ENCODE measurements at places on chromosomes 16 and 17.

GRCh38 chr16:88941913-88942909 lies 34.8 kb downstream of the CBFA2T3 start:
- DNase-seq: peak; percentile 49

DNA sequence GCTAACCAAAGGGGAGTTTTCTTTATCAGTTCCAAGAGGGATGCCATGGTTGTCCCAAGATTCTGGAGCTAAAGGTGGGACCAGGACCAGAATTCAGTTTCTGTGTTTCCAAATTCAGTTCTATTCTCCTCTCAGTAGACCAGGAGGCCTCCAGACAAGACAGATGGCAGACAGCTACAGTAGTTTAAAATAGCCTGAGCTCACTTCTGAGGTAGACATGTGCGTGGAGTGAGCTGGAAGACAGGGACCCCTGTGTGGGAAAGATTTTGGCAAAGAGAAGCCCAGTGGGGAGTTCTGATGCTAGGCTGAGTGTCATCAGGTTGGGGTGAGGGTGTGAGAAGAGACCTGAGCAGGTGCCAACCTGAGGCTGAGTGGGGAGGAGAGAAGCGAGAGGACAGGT lies 95.4 kb downstream of the PRKCB start:
- DNase-seq: no peak

DNA sequence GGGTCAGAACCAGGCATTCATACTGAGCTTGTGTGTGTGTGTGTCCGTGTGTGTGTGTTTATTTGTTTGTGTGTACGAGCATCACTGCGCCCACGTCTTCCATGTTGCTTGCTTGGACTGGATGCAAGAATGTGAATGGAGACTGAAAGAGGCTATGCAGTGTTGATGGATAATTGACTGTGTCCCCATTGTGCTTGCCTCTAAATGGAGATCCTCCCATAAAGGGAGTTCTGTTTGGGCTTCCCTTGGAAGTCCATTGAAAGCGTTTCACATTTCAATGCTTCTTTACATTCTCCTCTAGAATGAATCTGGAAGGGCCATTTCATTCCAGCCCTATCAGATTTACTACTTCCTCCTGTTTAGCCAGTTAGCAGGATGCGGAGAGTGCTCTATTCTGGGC lies 124.0 kb downstream of the GP2 start:
- DNase-seq: no peak

DNA sequence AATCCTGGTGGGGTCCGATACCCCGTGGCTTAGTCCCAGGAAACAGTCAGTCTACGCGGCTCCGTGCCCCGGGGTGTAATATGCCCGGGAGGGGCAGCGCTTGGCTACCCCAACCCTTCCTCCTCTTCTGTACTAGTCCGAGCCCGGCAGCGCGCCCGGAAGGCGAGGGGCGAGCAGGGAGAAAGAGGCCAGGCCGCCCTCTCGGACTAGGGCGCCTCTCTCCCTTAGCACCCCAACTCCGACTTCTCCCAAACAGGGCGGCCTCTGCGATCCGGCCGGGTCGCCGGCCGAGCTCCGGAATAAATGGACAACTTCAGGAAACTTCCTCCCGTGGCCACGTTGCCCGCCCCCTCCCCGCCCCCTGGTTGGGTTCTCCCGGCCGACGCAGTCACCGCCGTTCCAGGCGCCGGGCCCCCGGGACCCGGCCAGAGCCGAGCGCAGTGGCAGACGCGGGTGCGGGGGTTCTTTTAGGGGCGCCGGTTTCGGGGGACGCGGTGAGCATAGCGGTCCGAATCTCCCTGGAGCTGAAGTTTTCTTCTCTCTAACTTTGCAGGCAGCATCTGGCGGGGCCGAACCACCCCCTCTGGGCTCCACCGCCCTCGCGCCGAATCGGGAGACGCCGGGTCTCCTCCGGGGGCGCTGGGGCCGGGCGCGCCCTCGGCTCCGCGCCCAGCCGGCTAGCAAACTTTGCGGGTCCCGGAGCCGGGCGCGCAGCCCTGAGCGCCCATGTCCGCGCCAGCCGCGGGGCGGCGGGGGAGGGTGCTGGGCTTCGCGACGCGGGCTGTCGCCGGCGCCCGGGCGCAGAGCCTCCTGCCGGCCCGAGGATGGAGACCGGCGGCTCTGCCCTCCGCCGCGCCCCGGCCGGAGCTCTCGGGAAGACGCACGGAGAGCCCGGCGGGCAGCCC lies at the start of gene SDK2:
SDK2 (minus strand) TSS at position 301 of the 905 bp plus-strand sequence. CDS start 357 bp downstream, outside the sequence.
- DNase-seq: no peak

GRCh38 chr16:66910175-66910940 lies 8.3 kb downstream of the CDH16 start:
- DNase-seq: no peak

DNA sequence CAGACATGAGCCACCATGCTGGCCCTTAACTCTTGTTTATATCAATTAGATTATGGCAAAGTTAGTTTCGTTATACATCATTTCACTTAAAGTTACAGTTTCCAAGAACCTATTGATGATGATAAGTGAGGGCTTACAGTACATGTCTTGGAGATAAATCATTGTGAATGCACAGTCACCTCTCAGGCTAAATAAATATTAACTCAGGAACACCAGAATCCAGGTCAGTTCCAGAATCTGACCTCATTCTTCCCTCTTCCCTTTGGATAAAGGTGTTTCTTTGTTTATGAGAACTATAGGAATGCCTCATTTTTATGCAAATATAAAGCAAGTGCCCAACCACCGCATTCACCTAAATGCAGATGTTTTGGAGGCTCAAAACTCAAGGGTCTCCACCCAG lies 48.4 kb upstream of the CRYM start:
- no peak for DNase-seq

DNA sequence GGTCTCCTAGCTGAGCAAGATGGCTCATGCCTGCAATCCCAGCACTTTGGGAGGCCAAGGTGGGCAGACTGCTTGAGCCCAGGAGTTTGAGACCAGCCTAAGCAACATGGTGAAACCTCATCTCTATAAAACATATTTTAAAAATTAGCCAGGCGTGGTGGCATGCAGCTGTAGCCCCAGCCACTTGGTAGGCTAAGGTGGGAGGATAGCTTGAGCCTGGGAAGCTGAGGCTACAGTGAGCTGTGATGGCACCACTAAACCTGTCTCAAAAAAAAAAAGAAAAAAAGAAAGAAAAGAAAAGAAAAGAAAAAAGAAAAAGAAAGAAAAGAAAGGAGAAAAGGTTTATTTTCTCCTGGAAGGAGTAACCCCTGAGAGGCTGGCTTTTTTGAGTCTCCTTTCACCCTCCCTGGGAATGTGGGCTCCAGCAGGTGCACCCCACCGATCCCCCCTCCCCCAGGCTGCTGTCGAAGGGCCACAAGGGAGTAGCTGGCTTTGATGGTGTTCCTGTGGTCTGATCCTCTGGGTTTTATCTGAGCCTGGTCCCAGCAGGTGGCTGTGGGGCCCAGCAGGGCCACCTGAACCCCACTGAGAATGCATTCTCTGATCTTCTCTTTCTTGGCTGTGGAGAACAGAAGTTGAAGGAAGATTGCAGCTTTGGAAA lies 29.9 kb upstream of the TNRC6C start:
- no peak for DNase-seq

- no peak for DNase-seq
These were observed 2.2 kb downstream of the PIP4K2B start for GRCh38 chr17:38797158-38797490.

GRCh38 chr17:15377200-15377599 lies 35.8 kb upstream of the TEKT3 start:
- DNase-seq: no peak

- no peak for DNase-seq
These were observed 44.8 kb downstream of the C16orf82 start for GRCh38 chr16:27111486-27111885.

- no peak for DNase-seq
These were observed 284.0 kb downstream of the SEC14L1 start for GRCh38 chr17:77424585-77425344.

GRCh38 chr16:8850279-8850885 lies 18.4 kb downstream of the CARHSP1 start:
- DNase-seq: no peak

GRCh38 chr17:37490638-37491614 lies 1.2 kb downstream of the DUSP14 start:
- no peak for DNase-seq

DNA sequence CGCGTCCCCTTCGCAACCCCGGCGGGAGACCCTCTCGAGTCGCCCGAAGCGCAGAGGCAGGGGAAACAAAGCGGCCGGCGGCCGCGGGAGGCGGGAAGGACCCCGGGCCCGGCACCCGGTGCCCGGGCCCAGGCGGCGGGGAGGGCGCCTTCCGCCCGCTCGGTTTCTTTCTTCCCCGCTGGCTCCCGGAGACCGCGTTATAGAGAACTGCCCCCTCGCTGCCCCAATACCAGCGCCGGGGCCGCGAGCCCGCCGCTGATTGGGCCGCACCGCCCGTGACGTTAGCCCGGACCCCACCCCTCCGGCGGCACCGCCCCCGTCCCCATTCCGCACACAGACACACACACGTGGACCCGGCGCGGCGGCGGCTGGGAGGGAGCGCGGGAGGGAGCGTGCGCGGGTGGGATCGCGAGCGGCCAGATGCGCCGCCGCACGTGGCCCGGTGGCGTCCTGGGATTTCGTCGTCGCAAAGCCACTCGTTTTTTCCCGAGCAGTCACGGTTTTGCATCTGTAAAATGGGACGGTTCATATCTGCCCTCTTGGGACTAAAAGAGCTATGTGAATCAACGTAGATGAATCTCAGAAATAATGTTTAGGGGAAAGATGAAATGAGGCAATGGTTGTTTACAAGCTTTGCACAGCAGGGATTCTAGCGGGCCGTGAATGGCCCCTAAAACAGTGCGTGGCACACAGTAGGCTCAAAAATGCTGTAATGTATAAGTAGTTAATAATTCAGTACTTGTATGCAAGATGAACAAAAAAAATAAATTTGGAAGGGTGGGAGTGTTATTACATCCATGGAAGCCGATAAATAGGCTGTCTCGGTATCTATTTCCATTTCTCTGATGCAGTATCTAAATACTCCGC lies at the start of gene EPOP:
EPOP (minus strand) TSS at position 209 of the 867 bp plus-strand sequence. CDS start 462 bp downstream, outside the sequence.
- peak; percentile 62 for DNase-seq

DNA sequence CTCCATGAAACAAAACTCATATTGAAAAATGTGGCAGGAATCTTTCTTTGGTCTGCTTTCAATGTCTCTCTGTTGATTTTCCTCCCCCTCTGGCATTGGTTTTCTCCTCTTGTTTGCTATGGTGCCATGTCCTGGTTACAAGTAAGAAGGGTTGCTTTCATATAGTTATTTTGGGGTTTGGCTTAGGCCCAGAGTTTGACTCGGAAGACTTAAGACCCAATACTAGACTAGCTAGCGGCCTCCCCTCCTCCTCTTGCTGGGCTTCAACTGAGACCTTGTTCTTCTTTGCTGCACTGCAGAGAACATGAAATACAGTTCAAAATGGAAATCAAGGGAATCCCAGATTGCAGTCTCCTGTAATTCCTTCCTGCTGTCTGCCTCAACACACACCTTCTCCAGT lies 30.0 kb upstream of the CLEC18A start:
- DNase-seq: no peak

- no peak for DNase-seq
These were observed 37.0 kb downstream of the NPLOC4 start for GRCh38 chr17:81599719-81600486.

- DNase-seq: no peak
These were observed 22.6 kb upstream of the AXIN2 start for GRCh38 chr17:65583921-65584603.

DNA sequence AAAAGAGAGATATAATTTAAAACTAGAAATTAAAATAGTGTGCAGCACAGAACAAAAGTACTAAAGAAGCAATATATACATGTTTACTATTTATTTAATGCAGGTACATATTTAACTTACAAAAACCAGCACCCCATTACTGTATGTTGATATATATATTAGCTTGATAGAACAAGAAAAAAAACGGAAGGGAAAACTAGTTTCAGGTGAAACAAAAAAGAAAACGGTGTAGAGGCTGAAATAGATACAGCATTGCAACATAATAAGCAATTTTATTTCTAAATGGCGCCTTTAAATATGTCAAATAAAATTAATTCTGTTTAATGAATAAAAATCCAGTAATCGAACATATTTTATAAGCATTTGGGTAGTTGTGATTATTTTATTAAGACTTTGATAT lies 3.9 kb downstream of the HNF1B start:
- DNase-seq: no peak

- no peak for DNase-seq
These were observed 74.0 kb downstream of the N4BP1 start for GRCh38 chr16:48535831-48536613.

GRCh38 chr17:21508211-21508610 lies 132.1 kb downstream of the KCNJ12 start:
- DNase-seq: no peak

DNA sequence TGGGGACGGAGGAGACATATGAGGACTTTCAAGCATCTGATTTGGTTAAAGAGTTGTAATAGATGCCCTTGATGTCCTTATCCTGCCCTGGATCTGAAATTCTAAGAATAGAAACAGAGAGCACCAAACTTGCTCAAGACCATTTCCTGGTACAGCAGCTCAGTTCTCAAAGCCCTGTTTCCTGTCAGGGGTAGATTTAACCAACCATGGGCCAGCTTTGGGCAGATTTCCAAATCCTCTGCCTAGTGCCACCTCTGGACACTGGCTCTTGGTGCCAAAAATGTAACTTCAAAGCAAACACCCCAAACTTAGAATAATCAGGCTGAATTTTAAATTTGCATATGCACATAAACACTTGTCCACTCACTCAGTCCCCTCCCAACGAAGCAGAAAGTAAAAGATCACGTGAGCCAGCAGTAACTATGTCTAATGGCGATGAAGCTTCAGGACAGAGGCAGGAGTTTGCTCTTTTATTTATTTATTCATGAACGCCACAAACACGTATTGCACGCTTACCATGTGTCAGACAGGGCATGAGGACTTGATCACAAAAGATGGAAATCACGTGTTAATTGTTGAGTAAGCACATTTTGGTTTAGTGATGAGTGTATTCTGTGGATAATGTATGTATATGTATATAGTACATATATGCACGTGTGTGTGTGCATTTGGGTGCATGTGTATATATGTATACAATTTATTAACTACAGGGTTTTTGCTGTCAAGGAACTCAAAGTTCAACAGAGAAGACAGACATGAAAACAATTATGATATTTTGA lies 23.1 kb upstream of the SDK2 start:
- DNase-seq: no peak

DNA sequence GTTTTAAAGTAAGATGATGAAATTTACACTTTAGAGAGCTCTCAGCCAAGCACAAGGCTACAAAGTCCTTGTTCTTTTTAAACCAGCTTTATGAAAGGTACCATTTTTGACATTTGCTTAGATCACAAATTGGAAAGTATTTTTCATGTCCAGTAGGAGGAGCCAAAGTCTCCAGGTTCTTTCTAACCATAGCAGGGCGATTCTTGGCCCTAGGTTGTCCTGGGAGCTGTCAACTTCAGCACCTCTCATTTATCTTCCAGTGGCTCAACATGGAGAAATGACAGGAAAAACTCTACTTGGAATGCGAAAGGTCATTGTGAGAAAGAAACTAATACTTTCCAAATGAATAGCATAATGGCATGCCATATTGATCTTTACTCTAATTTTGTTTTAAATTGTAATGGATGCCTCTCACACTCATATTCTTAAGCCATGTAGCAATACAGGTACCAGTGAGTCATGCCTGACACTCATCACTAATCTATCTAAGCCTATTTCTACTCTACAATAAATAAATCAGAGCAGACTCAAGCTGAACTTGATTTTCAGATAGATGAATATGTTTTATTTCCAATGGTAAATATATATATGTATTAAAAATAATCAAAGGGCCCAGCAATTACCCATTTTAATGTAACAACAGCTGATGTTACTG lies 919.1 kb upstream of the EEF2KMT start:
- no peak for DNase-seq

GRCh38 chr17:5869041-5869745 lies 201.0 kb upstream of the WSCD1 start:
- DNase-seq: no peak

- DNase-seq: no peak
These were observed 25.5 kb upstream of the METRNL start for GRCh38 chr17:83053739-83054451.

- no peak for DNase-seq
These were observed 98.3 kb upstream of the GOT2 start for GRCh38 chr16:58832386-58832895.

Measured in T-cell (primary cell).